ENCODE measurements at places on chromosomes 6 and 20.

GRCh38 chr6:50098641-50098993 is 48.9 kb upstream of the DEFB112 start:
- no peak for DNase-seq

GRCh38 chr20:48332555-48332954 is 495.2 kb downstream of the PREX1 start:
- DNase-seq, result no peak

GRCh38 chr20:15905661-15906060 is 667.6 kb downstream of the KIF16B start:
- no peak for DNase-seq

DNA sequence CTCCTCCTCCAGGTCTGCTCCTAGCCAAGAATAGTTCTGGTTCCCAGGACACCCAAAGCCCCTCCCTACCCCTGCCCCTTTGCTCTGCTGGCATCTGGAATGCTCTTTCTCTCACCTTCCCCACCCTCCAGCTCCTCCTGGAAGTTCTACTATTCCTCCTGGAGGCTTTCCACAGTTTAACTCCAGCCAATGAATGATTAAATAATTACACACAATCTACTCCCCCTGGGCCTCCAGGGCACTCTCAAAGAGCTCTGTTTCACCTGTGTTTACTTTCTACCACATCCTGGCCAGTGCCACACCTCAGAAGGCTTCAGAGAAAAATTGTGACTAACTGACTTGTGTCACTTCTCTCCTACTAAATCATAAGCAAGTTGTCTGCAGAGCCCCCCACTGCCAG is 36.2 kb downstream of the GCM1 start:
- peak; percentile 71 for DNase-seq

DNA sequence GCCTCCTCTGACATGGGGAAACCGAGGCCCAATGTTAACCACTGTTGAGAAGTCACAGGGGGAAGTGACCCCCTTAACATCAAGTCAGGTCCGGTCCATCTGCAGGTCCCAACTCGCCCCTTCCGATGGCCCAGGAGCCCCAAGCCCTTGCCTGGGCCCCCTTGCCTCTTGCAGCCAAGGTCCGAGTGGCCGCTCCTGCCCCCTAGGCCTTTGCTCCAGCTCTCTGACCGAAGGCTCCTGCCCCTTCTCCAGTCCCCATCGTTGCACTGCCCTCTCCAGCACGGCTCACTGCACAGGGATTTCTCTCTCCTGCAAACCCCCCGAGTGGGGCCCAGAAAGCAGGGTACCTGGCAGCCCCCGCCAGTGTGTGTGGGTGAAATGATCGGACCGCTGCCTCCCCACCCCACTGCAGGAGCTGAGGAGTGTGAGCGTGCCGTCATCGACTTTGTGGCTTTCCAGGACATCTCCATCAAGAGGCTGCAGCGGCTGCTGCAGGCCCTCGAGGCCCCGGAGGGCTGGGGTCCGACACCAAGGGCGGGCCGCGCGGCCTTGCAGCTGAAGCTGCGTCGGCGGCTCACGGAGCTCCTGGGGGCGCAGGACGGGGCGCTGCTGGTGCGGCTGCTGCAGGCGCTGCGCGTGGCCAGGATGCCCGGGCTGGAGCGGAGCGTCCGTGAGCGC is 1.6 kb downstream of the TNFRSF6B start:
- no peak for DNase-seq

- DNase-seq, result no peak
Measured at GRCh38 chr6:76866091-76866915, 597.0 kb downstream of the HTR1B start.

DNA sequence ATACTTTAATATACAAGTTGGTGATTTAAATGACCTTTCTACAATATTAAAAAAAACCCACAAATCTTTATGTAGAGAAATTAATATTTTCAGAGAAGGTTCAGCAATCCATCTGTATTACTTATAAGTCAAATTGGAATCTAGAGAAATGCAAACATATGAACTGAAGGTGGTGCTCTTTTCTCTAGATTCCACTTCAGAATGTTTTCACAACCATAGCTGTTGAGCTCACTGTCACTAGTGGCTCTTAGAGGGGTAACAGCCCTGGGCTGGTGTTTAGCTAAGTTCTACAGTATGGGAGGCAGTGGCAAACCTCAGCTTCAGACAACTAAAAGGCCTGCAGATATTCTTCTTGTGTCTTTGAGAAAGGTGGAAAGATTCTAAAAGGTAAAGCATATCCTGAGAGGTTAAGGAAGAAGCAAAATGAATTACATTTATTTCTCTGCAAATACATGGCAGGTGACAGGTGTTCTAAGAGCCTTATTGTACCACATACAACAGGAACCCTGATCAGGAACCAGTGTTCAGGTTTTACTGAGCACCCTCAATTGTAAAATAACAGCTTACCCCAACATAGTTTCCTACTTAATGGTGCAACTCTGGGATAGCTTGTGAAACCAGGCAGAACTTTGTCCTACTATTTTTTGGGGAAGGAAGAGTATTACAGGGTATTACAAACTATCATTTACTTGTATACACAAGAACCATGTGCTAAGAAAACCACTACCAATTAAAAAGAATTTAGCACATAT is 56.6 kb upstream of the SAMHD1 start:
- peak; percentile 13 for DNase-seq

- DNase-seq, result no peak
Measured at GRCh38 chr6:10421921-10422736, 7.3 kb upstream of the TFAP2A start.
